ENCODE measurements at places on chromosomes 16 and 17. TPM values are rescaled to one million over a fixed set of nuclear protein-coding genes. Genes with fewer than 3 reads are reported as not detected.

Gene OMG
- total RNA-seq: 10.3 TPM

Gene MYLK3
- 0.43 TPM for total RNA-seq

Gene CRYBA1
- not detected for total RNA-seq

Gene CRYM
- total RNA-seq: 4.8 TPM

Gene SLC16A13
- total RNA-seq: 10.1 TPM

Gene DPEP2
- total RNA-seq: 16.4 TPM

Gene KRT24
- not detected for total RNA-seq
